ENCODE measurements at places on chromosomes 12 and 14.

GRCh38 chr12:11162502-11162901 is 8.5 kb upstream of the SMIM10L1 start:
- no peak for DNase-seq

DNA sequence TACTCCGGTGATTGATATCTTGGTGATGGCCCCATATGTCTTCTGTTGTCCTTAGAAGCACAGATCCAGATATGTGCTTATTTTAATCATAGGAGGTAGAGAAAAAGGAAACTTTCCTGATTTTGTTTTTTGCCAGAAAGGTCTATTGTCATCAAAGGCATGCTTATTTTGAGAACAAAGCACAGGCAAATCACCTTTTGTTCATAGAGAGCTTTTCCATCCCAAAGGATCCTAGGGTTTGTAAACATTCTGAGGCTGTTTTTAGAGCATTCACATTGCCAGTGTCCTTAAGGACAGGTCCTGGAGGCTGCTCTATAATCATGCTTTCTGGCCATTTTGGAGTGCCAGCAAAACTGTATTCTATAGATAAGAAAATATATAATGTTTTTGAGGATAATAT is 148.5 kb upstream of the SEL1L start:
- no peak for DNase-seq

GRCh38 chr14:33634631-33635030 is 316.2 kb downstream of the EGLN3 start:
- DNase-seq: no peak

GRCh38 chr12:87047691-87048090 is 791.5 kb upstream of the MGAT4C start:
- no peak for DNase-seq

DNA sequence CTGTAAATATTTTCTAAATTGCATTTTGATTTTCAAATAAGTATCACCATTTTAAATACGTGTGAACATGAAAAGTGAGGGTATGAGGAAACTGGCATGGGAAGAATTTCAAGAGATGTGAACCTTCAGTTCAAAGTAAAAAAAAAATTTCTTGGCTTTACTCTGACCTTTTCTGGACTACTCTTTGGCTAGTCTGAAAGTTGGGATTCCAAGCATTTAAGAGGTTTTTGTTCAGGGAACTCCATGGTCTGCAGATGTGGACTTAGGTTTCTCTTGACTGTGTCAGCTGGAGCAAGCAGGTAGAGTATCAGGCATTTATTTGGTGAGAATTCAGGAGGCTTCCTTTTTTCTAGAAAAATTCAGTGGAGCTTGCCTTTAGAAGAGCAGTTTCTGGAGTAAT is 311.6 kb downstream of the LRIG3 start:
- DNase-seq: no peak

GRCh38 chr14:65141523-65141922 is 39.2 kb upstream of the MAX start:
- no peak for DNase-seq

- no peak for DNase-seq
Measured at GRCh38 chr12:65728455-65728847, 95.8 kb upstream of the HMGA2 start.

DNA sequence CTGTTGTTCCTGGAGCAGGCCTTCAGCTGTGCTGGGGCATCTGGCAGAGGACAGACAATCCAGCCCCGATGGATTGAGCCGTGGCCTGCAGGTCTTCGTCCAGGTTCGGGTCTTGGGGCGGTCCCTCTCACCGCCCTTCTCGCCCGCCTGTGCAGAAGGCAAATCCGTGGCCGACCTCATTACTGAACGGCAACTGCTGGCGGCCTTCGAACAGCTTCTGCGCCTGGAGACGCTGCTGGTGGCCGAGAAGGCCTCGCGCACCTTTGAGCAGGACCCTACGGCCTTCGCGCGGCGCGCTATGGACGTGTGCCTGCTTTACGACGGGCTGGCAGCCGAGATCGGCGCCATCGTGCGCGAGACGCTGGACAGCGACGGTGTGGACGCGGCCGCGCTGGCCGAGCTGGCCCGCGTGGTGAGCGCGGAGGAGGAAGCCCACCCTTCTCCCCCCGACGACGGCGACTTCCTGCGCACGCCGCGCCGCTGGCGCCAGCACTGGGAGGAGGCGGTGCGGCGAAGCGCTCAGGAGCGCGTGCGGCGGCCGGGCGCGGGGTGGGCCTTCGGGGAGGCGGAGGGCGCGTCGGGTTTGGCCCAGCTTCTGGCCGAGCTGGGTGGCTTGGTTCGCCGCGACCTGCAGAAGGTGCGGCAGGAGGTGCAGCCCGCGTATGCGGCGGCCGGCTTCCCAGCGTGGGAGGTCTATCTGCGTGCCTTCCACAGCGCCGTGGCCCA is 7.6 kb downstream of the EXOC3L4 start:
- no peak for DNase-seq
